ENCODE measurements at places on chromosomes 2 and 18. TPM values are rescaled to one million over a fixed set of nuclear protein-coding genes. Genes with fewer than 3 reads are reported as not detected.

- DNase-seq, result no peak
These were observed 6.8 kb downstream of the ADCYAP1 start for GRCh38 chr18:911486-911885.

- no peak for DNase-seq
These were observed 28.6 kb upstream of the GALNT5 start for GRCh38 chr2:157228946-157229345.

HOXD13 gene
- total RNA-seq, result not detected

DNA sequence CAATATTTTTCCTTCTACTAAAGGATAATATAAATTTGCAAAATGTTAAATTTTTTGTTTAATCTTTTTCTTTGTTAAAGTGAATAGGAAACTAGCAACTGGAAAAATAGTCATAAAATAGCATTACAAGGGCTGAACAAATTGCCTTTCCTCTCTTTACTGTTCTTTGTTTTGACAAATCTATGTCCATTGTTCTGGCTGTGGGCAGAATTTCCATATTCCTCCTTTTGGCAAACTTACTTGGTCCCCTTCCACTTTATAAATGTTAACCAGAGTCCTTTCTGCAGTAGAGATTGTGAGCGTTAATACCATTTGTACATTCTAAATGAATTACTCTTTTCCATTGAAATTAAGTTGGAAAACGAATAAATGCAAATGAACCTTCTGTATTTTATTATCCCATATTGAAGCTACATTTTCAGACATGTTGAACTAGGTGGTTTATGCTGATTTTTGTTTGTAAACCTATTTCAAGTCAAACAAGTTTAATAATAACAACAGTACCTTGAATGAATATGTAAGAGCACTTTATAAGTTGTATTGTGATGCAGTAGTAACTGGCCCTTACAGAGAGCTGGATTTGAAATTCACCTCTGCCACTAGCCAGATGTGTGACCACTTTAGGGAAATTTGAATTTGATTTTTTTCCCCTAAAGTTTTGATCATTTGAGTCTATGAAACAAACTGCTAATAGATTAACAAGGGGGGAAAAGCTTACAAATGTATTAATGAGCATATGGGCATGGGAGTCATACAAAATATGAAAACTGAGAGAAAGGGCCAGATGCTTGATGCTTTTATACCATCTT is 3.3 kb downstream of the RNF125 start:
- no peak for DNase-seq

TFCP2L1 gene
- 0.05 TPM for total RNA-seq

NOSTRIN gene
- total RNA-seq, result not detected

GRCh38 chr18:44123743-44124142 is 556.9 kb upstream of the SETBP1 start:
- DNase-seq, result no peak

LRP2 gene
- total RNA-seq, result not detected

- DNase-seq, result no peak
These were observed 601.8 kb upstream of the CDH2 start for GRCh38 chr18:28778706-28779105.

MC4R gene
- total RNA-seq, result not detected

GRCh38 chr18:30684825-30685481 is 357.6 kb downstream of the DSC3 start:
- no peak for DNase-seq

TM4SF20 gene
- not detected for total RNA-seq

DNA sequence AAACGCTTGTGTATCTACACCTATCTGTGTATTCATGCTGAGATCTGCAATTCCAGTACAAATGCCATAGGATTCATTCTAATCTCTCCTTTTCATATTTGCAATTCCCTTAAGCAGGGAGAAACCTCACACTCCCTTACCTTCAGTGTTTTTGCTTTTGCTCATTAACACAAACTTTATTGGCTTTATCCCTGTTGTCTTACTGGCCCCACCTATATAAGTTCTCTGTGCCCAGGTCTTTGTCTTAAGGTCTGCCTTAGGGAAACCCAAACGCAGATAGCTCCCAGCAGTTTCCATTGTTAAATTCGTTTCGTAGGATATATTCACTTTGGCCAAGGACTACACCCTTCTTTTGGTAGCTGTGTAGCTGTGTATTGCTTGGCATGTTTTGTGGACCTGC is 4.0 kb upstream of the SNORC start:
- no peak for DNase-seq

- DNase-seq, result no peak
These were observed 242.0 kb downstream of the CMPK2 start for GRCh38 chr2:6623746-6624145.

AP1S3 gene
- total RNA-seq, result 50.7 TPM

MAB21L4 gene
- total RNA-seq, result not detected

ELOA2 gene
- total RNA-seq, result not detected

DNA sequence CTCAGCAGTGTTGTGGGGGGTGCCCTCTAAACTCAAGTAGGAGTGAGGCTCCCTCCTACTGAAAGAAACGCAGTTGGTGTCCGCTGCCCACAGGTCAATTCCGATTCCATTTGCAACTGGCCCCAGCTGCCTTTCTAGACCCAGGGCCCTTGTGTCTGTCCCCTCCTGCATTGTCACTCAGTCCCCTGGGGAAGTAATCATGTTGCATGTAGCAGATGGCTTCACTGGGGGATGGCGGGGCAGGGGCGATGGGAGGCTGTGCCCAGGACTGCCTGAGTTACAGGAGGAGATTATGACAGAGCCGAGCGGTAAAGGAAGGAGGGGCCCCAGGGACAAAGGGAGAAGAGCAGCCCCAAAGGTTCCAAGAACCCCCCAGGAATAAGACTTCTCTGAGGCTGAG is 62.5 kb upstream of the SH3RF3 start:
- DNase-seq, result no peak

UGT1A10 gene
- total RNA-seq, result not detected

CCDC85A gene
- total RNA-seq, result not detected

DQX1 gene
- total RNA-seq, result 0.57 TPM

CFAP65 gene
- total RNA-seq, result not detected

ECEL1 gene
- total RNA-seq, result 0.27 TPM

STPG4 gene
- 0.90 TPM for total RNA-seq

DNA sequence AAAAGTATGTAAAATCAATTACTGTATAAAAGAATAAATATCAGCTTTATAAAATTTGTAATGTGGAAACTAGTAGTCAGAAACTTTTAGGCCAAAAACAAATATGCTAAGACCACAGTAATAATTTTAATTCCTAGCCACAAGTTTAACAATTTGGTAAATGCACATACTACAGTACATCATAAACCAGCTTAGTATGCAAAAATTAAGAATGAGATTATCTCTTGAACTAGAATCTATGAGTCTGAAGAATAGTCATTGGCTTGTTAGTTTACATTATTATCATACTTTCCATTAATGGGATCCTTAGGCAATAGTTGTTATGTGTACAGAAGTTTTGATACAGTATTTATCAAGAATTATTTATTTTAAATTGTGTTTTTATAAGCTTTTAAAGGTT is 491.9 kb upstream of the FSIP2 start:
- DNase-seq, result no peak

AFG3L2 gene
- 40.7 TPM for total RNA-seq

All from B cell (primary cell).